ENCODE measurements at places on chromosomes 6 and 20.
A peak's percentile ranks its signal among the peaks of the same experiment; 100 is the strongest.

GRCh38 chr6:50655848-50656453, 57.4 kb upstream of the TFAP2D start:
- no peak for DNase-seq

- no peak for DNase-seq
Observed at GRCh38 chr6:152057832-152058498, 250.5 kb downstream of the ESR1 start.

GRCh38 chr6:108836061-108836460, 12.2 kb upstream of the ARMC2 start:
- no peak for DNase-seq

DNA sequence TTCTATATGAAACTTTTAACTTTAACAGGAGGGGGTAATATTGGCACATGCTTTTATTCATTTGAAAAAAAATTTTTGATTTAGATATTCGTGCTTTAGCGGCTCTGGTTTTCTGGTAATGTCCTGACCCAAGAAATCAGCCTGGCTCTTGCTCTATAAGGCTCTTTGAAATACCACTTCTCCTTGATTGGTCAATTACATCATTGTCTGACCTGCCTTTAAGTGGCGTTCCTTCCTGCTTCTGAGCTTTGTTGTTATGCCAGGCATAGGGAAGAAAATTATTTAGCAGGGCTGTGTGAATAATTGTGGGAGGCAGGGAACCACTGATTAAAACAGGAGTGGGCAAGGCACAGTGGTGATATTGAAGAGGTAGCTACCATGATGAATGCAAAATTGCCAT, 3.9 kb downstream of the RNF144B start:
- DNase-seq, result no peak

DNA sequence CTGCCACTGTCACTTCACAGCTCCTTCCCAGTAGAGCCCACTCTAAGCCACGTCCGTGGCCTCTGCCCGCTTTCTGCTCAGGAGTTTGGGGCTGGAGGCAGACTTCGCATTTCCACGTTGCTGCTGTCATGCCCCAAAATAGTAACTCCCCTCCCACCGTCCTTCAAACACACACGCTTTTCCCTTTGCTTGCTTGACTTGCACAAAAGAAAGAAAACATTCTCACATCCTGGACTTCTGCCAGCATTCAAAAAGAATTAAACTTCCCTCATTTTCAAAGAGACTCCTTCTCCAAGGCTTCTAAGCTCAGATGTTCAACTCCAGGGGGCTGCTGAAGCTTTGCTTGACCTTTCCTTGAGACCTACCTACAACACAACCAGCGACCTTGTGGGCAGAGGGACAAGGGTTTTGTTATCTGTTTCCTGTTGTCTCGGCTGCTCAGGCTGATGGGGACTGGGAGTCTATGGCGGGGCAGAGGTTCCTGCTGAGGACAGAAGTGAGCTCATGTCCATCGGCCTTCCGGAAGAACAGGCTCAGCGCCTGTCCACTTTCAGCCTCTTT, 263.8 kb upstream of the FOXQ1 start:
- no peak for DNase-seq

- DNase-seq, result no peak
Observed at GRCh38 chr20:59583428-59584277, 20.7 kb upstream of the PHACTR3 start.

GRCh38 chr6:28898710-28898965, 25.1 kb downstream of the TRIM27 start:
- DNase-seq, result no peak

DNA sequence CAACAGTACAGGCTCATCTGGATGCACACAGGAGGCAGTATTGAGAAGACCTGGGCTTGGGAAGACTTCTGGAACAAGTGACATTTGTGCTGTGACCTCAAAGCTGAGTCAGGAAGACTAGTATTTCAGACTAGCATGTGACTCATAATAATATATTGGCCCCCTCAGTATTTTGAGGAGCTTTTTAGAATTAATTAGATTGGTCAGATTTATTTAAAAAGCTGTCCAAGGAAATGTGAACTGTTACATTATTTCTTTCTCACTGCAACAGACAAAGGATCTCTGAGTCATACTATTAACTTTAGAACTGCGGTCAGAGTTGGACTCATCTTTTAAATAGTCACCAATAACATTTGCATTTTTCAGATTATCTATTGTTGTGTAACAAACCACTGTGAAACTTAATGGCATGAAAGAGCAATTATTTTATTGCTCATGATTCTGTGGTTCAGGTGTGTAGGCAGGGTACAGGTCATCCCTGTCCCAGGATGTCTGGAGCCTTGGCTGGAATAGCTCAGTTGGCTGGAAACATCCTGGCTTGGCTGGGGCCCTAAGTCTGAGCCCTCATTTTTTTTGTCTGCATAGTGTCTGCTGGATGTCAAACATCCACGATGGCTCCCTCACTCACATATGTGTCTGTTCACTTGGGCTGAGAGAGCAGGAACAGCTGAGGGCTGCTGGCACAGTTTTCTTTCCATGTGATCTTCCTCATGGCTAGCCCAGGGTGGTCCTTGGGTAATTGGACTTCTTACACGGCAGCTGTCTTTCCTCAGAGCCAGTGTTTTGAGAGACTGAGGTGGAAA, 46.9 kb downstream of the MAP3K4 start:
- DNase-seq, result no peak

GRCh38 chr6:106142876-106143431, 56.8 kb downstream of the PRDM1 start:
- no peak for DNase-seq

- DNase-seq, result peak; percentile 70
Observed at GRCh38 chr20:43379239-43379917, 78.3 kb upstream of the SRSF6 start.

DNA sequence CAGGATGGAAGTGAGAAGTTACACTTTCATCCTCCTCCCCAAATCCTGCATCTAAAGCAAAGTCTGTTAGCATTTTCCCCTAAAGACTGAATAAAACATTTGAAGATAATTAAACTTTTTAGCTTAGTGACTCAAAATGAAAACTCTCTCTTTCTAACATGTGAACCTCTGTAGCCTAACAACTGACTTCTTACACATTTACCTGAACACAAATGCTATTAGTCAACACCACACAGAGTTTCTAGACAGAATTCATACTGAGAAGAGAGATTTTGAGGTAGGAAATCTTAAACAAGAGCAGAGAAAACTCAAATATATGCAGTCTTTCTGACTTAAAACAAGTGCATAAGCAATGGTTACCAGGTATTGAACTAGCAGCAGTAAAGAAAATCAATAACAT, 149.9 kb upstream of the SMLR1 start:
- DNase-seq, result no peak

DNA sequence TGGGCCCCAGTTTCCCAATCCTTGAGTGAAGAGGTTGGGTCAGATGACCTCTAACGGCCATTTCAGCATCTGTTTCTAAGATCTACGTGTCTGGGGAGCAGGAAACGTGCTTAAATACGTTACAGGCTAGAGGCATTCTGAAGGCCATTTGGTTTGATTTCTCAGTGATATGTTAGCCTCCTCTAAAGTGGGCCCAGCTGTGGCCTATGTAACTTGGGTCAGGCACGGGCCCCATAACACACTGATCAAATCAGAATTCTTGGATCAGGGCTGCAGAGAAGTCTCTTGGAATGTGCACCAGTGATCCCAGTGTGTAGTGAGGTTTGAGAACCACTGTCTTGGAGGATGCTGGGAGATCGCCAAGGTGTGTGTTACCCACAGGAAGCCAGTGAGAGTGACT, 36.1 kb upstream of the TGM3 start:
- no peak for DNase-seq

DNA sequence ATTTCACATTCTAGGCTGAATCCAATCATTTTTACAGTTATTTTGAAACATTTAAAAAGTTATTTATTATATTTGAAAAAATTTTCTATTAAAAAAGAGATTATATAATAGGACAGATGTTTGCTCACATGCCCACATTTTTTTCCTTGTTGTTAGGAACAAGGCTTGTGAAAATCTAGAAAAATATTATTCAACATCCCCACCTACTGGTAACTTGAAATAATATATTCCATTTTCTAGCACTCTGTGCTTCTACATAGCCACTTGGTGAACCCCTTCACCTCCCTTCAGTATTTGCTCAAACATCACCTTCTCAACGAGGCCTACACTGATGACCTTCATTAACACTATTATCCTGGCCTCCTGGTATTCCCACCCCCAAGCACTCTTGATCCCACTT, 18.3 kb upstream of the GPRC6A start:
- DNase-seq, result no peak

- DNase-seq, result no peak
Observed at GRCh38 chr6:34953061-34954025, 64.3 kb downstream of the ANKS1A start.

- DNase-seq, result no peak
Observed at GRCh38 chr6:168971549-168971948, 282.1 kb downstream of the THBS2 start.

DNA sequence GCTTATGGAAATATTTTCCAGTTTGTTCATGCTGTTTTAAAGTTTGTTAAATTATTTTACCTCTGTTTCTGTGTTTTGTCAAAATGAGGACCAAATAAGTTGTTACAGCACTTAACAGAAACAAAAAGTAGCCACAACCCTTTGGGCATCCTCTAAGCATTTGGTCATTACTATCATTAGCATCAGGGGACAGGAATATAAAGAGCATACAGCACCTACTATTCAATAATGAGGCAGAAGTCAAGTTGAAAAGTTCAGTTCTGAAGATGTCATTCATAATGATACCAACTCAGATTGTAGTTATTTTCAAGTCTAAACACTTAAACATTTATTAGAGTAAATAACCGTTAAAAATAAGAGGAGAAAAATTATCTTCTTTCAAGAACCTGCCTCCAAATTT, 862.3 kb upstream of the FLRT3 start:
- no peak for DNase-seq

DNA sequence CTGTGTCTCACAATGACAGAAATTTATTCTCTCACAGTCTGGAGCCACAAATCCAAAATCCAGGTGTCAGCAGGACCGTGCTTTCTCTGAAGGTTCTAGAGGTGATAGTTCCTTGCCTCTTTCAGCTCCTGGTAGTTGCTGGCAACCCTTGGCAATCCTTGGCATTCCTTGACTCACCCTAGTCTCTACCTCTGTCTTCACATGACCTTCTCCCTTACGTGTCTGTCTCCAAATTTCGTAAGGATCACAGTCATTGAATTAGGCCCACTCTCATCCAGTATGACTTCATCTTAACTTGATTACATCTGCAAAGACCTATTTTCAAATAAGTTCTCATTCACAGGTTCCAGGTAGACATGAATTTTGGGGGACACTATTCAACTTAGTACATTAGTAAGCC, 143.1 kb downstream of the CEP57L1 start:
- DNase-seq, result no peak

DNA sequence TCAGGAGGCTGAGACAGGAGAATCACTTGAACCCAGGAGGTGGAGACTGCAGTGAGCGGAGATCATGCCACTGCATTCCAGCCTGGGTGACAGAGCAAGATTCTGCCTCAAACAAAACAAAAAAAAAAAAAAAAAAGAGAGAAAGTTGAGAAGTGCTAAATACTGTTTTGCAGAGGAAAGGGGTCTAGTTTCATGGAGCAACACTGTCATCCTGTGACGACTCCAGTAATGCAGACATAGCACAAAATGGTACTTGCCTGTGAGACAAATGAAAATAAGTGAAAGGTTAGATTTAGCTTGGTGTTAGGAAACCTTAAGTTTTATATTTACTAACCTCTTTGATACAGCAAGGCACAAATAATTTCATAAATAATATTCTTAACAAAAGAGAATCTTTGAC, 29.7 kb downstream of the CEP162 start:
- no peak for DNase-seq

GRCh38 chr6:53506872-53507271, 38.0 kb downstream of the GCLC start:
- no peak for DNase-seq

DNA sequence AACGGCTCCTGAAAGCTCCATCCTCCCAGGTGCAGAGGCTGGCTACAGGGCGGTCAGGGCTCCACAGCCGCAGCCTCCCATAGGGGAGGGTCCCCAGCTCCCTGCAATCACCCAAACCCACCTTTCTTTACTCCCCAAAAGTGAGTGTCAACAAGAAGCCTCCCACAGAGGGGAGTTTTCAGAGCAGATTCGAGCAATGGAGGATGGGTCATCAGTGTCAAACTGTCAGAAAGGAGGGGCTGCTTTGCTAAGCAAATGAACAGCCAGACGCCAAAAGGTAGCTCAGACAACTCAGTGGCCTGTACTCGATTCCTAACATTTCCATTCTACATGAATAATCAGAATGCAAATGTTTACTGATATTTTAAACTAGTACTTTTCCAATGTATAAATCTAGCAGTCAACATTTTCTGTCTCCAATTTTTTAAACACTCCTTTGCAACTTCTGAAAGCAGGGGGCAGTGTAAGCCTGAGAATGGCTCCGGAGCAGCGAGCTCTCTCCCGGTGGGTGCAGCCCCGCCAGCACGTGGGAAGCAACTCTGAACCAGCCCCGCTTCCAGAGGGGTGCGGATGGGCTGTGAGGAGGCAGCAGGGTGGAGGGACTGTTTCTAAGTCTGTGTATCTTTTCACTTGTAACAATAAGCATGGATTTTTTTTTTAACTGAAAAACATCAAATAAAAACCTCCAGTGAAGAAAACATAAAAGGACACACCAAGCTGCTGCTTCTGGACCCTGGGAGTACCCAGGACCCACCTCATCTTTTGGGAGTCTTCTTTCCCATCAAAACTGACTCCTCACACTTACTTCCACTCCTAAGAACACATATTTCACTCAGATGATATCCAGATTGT, 54.9 kb downstream of the TAF4 start:
- DNase-seq, result no peak

GRCh38 chr20:40630099-40630498, 58.9 kb downstream of the MAFB start:
- DNase-seq, result peak; percentile 7

GRCh38 chr6:44225579-44226325, 2.4 kb downstream of the SLC29A1 start:
- no peak for DNase-seq
